ENCODE measurements at places on chromosomes 12 and 14.

- no peak for DNase-seq
Measured at GRCh38 chr12:90965204-90965603, 10.2 kb upstream of the CCER1 start.

GRCh38 chr14:54116972-54117371 lies 160.3 kb upstream of the BMP4 start:
- no peak for DNase-seq

DNA sequence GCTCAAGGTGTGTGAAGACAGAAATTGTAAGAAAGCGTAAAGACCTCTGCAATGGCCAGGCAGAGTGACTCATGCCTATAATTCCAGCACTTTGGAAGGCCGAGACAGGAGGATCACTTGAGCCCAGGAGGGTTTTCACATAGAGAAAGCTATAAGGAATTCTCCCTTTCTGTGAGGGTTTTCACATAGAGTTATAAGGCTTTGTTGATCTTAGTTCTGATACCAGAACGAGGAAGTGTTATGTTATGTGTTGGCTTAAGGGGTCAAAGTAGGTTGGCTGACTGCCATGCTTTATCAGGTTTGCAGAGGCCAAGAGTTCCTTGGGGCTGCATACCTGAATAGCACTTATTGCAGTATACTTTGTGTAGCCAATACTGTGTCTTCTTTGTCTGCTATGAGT lies 139.1 kb downstream of the ERC1 start:
- peak; percentile 15 for DNase-seq

GRCh38 chr14:76810525-76810924 lies 2.2 kb downstream of the ANGEL1 start:
- DNase-seq = no peak

DNA sequence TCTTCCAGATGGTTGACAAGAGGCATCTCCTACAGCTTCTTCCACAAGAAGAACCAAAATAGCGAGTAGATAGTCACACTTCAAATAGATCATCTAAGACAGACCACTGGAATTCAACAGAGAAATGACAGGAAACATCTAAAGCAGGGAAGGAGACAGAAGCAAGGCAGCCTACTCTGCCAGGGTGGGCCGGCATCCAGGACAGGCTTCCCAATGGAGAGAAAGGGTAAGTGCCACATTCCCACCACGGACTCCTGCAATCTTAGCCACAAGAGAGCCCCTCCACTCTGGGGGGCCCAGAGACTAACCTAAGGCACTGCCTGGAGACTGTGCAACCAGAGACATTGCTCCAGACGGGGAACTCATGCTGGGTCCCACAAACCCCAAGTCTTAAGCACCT lies 154.5 kb downstream of the NDUFA12 start:
- no peak for DNase-seq

GRCh38 chr12:116194935-116195431 lies 82.5 kb downstream of the MED13L start:
- DNase-seq = no peak

GRCh38 chr12:97200181-97200580 lies 262.4 kb upstream of the RMST start:
- DNase-seq = peak; percentile 48

GRCh38 chr12:93844164-93844784 lies 167.1 kb downstream of the CRADD start:
- no peak for DNase-seq

DNA sequence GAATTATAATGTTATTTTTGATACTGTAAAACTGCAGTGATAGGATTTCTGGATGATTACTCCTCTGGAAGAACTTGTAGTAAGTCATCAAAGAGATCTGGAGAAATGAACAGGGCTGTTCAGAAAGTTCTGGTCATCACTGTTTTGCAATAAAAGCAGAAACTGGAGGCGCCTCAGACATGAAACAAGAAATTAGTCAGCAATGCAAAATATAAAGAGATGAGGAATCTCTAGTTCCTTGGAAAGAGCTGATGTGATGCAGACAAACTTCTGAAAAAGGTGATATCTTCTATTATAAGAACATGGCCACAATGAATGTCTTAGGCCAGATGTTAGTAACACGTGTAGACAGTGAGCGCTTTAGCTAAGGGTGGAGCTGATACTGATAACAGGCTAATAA lies 9.5 kb downstream of the ACIN1 start:
- DNase-seq = no peak

- DNase-seq = no peak
Measured at GRCh38 chr12:38744041-38744440, 161.3 kb downstream of the CPNE8 start.

GRCh38 chr14:27253966-27254365 lies 656.1 kb upstream of the NOVA1 start:
- DNase-seq = peak; percentile 15

DNA sequence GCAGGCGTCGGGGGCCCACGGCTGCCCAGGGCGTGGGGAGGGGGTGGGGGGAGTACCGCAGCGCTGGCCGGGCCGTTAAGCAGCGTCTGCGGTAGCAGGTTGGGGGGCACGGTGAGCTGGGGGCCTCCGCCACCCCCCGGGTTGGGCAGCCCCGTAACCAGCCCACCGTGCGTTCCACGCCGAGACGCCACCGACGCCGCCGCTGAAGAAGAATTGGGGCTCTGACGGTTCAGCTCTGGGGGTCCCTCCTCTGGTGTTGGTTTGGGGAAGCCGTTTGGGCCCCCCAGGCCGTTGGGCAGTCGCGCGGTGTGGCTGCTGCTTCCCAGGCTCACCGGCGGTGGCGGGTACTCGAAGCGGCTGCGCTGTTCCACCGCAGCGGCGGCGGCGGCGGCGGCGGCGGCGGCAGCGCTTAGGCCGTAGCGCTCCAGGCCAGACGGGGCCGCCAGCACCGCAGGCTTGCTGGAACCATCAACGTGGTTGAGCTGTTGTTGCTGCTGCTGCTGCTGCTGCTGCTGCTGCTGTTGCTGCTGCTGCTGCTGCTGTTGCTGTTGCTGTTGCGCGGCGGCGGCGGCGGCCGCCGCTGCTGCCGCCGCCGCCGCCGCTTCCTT lies 1.5 kb downstream of the IRF2BPL start:
- DNase-seq = no peak

GRCh38 chr14:37114559-37114958 lies 57.8 kb downstream of the SLC25A21 start:
- DNase-seq = no peak

DNA sequence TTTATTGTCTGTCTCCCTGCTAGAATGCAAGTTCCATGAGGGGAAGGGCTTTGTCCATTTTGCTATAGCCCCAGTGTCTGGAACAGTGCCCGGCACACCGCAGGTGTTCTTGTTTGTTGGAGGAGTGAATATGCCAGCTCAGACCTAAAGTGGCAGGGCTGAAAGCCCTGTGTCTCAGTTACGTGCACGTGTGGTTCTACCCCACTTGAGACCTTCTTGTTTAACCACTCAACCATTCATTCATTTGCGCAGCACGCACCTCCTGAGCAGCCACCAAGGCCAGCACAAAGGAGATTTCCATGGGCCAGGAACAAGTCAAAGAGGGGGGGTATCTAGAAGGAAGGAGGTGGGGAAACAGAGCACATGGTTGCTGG lies 338.0 kb upstream of the FKBP4 start:
- no peak for DNase-seq

DNA sequence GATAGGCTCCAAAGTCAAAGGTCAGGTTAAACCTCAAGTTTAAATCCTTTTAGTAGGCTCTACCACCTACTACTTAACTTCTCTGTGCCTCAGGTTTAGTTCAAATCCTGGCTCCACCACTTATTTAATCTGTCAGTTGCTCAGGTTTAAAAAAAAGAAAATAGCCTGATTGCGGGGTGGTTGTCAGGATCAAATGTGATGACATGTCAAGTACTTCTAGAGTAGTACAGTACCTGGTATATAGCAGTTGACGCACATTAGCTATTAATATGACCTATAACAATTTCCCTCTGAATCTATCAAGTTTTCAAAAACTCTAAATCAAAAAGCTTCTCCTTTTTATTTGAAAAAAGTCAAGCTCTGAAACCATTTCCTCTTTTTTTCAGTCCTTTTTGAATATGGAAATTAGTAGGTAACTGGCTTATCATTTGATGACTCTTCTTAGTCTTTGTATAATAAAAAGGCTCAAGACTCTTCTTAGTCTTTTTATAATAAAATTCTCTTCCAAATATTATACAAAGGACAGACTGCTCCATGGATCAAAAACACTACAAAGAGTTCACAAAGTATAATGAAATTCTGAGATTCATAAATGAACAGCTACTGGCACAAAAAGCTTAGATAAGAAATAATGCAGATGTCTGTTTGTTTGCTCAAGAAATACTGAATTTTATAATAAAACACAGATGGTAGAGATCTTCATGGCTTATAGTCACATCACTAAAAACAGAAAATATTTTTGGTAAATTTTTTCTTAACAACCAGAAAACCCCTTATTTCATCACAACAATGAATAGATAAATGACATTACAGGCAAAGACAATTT lies 5.0 kb downstream of the OSBPL8 start:
- DNase-seq = no peak

DNA sequence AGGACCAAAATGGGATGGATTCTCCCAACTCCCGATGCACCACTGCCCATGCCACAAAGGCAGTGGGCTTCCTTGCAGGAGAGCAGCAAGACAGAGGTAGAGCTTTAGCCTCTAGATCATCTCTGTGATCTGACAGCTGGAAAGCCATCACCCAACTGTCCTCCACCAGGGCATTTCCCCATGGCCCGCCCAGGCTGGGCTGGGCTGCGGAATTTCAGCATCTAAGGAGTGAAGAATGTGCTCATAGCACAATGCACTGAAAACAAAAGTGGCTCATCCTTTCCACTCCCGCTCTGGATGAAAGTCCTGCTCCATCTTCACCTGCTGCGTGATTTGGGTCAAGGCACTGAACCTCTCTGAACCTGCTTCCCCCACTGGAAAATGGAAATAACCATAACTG lies 5.6 kb downstream of the SYNE3 start:
- no peak for DNase-seq

- no peak for DNase-seq
Measured at GRCh38 chr12:122545855-122546254, 18.8 kb downstream of the KNTC1 start.

DNA sequence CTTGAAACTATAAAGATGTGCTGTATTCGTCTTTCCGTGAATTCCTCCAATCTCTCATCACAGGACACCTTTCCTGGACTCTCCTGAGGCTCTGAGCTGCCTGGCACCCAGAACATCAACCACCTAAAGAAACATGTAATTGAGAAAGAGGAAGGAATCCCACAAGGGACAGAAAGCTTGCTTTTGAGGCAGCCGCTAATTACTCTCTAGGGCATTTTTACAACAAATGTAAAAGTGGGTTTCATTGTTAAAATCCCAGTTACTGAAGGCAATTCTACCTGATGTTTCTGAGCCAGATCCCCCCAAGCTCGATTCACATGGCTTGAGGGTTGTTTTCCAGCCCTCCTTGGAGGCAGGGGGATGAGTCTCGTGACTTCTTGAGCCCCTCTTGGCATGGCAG lies 238.5 kb upstream of the LHX5 start:
- DNase-seq = no peak

DNA sequence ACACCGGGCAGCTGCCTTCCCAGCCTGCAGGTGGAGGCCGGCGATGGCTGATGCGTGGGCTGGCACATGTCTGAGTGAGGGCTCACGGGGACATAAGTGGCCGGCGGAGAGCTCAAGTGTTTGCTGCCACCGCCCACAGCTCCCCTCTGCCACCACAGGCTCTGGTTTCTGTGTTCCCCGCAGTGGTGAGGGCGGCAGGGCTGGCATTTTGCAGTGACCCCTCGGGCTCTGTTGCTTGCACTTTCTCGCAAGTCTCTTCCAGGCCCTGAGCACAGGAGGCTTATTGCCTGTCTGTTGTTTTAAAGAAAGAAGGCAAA lies 271.0 kb upstream of the RTL1 start:
- no peak for DNase-seq

- DNase-seq = no peak
Measured at GRCh38 chr14:51293912-51294389, 53.9 kb downstream of the TMX1 start.

DNA sequence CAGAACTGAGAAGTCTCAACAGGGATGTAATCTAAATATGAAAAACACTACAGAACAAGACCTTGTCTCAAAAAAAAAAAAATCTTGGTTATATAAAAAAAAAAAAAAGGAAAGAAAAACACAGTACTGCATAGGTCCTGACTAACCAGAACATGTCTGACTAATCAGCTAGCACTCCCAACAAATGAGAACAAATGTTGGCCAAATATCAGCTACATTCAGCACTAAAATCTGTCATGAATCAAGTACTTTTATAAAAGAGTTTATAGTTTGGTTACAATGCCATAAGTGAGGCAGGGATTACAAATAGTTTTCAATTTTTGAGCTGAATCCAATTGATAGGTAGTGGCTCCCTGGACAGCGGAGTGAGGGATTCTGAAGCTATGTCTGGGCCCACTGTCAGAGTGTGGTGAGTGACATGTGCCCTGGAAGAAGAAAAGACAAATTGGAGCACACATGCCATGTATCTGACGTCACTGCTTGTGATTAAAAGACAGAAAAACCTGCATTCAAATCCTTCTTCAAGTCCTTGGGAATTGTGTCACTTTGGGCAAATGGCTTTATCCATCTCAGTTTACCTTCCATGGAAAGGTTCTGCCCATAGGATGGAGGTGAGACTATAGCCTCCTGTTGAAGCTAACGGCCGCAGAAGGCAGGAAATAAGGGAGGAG lies 5.6 kb upstream of the FAM234B start:
- no peak for DNase-seq

DNA sequence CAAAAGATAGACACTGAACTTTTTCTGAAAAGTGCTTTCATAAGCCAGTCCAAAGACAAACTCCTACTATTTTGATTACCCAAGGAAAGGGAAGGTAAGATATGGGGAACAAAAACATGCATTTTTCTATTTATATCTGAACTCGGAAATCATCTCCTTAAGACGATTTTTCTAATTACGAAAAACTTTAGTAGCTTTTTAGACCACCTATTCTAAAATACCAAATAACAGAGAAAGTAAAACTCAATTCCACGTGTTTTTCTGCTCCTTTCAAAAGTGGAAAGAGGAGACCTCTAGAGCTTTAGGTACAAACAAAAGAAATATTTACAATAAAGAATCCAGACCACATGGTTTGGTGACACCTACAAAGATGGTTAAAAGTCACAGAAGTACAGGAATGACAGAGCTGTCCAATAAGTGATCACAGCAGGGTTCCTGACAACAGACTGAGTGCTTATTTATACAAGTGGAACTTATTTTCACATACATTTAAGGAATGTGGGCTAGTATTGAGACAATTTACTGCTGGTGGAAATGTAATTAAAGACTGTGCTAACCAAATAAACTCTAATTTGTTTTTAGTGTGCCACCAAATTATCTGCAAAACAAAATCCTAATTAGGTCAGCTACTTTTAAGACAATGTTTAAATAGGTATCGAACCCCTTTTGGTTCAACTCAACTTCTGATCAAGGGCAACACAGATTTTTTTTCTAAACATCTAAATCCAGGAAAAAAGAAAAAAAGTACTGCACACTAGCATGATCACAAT lies 2.4 kb downstream of the LRIG3 start:
- DNase-seq = no peak

- no peak for DNase-seq
Measured at GRCh38 chr12:129200576-129200975, 347.3 kb downstream of the GLT1D1 start.

DNA sequence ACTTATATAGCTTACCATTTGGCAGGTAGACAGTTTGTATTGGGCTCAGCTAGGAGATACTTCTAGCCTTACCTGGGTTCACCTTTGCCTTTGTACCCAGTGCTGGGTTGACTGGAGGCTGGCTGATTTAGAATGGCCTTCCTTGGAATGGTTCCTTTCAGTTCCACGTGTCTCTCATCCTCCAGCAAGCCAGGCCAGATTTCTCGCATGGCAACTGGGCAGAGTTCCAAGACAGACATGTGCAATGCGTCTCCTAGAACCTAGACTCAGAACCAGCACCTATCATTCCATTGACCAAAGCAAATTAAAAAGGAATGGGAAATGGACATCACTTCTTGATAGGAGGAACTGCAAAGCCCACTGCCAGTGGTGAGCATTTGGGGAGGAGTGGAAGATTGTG lies 79.1 kb upstream of the BDKRB2 start:
- DNase-seq = no peak

Data from renal pelvis (tissue), 12 donors.